ENCODE measurements at places on chromosomes 5 and 9.

GRCh38 chr9:32348106-32348695 is 36.2 kb upstream of the ACO1 start:
- no peak for DNase-seq

GRCh38 chr5:113969901-113970300 is 392.0 kb upstream of the KCNN2 start:
- DNase-seq: no peak

- no peak for DNase-seq
These were observed 532.5 kb downstream of the RAB3C start for GRCh38 chr5:59115345-59115744.

- DNase-seq: no peak
These were observed 6.4 kb downstream of the TMC1 start for GRCh38 chr9:72527801-72528195.

DNA sequence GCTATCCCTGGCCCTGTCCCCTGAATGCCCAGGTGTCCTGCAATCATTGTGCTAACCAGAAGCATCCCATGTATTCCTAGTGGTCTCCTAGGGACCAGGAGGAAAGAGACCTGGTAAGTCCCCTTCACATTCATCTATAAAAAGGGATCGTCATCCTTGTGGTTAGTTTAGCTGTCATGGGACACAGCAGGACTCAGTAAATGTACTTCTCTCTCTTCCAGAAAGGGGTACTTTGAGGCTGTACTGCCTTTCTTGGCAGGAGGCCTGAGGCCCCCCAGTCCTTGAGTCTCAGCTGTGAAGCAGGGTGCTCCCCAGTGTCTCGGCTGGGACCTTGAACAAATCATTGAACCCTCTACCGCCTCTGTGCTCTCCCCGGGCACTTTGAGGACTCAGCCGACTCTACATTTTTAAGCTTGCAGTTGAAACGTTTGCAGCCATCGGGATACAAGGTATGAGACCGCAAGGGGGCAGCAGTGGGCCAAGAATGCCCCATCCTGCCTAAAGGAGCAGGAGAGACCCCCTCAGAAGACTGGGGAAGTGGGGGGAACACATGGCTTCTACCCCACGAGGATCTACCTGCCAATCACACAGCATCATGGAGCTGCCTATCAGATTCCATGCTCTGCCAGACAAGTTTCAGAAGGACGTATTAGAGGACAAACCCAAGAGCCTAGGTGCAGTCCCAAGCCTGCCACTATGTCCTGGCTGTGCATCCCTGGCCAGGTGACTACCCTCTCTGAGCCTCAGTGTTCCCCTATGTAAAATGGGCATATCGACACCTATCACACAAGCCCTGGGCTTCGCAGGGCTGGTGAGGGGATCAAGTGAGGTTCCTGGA is 2.4 kb upstream of the PHYKPL start:
- no peak for DNase-seq
